Hypothalamus (tissue), 51 donors: ENCODE measurements at places on chromosomes 12 and 14.
A peak's percentile ranks its signal among the peaks of the same experiment; 100 is the strongest.

- DNase-seq = no peak
Observed at GRCh38 chr12:93663006-93663728, 14.0 kb upstream of the CRADD start.

DNA sequence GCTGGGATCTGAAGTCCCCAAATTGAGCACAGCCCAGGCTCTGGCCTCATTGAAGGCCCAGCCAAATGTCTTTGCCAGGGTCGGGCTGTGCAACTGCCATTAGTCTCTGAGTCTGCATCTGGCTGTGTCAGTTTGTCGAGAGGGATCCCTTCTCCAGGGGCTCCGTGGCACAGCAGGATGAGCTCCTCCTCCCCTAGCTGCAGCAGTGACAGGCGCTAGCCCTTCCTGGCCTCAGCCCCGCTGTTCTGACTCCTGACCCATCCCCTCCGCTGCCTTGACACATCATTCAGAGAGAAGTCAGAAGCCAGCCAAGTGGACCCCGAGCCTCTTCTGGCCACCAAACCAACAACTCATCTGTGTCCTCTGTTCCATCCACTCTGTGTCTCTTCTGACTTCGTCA, 188.3 kb downstream of the CALM1 start:
- DNase-seq = no peak

DNA sequence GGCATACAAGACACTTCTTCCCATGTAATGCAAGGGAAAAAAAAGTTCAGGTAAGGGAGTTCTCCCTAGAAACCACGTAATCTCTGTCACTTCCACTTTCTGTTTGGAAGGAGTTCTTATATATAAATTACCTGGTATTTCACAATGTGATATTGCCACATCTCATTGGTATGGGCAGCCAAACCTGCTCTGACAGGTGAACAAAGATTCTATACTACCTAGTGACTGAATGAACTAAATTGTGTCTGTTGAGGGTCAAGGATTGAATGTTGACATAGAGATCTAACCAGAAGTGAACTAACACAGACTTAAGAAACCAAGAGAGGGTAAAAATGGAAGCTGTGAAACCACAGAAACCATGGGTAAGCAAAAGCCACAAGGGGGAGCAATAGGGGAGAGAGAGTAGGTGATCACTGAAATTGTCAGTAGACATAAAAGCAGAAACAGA, 161.3 kb downstream of the RPL10L start:
- DNase-seq = no peak

DNA sequence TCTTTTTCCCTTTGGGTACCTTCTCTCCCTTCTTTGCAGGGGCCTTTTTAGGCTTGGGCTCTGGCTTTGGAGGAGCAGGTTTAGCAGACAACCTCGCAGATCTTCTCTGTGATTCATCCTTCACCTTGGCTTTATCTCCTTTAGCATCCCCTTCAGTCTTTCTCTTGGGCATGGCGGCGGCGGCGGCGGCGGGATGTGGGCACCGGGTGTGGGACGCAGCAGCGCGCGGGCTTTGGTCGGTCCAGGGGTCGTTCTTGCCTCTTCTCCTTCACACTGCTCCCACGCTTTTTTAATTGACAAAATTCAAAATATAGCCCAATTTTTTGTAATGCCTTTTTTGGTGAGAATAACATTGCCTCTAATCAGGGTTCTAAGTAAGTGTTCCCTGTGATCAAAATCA, 8.6 kb downstream of the TRMT5 start:
- DNase-seq = no peak

GRCh38 chr12:39905152-39905551, 200.7 kb downstream of the SLC2A13 start:
- DNase-seq = peak; percentile 37

- peak; percentile 44 for DNase-seq
Observed at GRCh38 chr12:121753844-121754264, 39.6 kb downstream of the RHOF start.

DNA sequence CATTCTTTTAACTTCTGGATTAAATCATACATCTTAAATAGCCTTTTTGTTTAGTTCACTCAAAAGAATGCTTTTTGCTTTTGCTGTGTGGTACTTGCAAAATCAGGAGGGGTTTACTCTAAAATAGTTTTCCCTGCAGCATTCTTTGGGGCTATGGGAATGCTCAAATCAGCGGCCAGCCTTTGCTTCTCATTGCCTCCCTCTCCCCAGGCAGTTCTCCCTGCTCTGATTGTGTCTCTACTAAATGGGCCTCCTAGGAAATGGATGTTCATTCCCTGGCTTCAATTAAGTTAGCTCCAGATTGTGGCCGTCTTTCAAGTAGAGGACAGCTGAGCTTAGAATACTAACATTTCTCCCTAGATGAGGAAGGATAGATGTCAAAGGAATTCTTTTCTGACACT, 4.4 kb downstream of the TULP3 start:
- DNase-seq = no peak

- no peak for DNase-seq
Observed at GRCh38 chr12:54018468-54018984, 9.7 kb upstream of the HOXC6 start.

GRCh38 chr12:14410177-14410576, 44.7 kb downstream of the ATF7IP start:
- DNase-seq = no peak

DNA sequence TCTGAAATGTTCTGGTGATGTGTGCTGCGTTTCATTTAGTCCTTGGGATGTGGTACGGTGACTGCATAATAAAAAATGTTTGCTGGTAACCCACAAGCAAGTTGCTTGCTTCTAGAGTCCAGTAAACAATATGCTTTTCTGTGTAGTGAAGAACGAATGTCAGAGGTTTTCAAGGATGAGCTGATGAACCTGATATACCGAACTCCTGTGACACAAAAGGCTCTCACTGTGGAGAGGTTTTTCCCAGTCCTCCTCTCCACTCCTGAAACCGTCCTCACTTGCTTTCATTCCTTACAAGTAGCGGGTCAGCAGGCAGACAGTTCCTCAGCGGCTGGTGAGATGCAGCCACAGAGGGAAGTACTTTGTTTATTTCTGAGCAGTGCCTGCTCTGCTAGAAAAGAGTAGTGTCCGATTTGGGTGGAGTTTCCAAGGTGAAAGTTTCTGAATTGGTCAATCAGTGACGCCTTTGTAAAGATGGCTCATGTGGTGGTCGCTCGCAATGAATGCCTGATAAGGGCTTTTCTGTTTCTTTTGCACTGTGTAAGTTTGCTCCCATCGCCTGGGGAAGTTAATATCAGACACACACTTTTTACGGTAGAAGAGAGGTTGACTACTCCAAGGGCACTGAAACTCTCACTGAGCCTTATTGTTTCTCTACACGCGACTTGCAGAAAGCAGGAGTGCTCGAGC, 3.0 kb downstream of the ETV6 start:
- no peak for DNase-seq

DNA sequence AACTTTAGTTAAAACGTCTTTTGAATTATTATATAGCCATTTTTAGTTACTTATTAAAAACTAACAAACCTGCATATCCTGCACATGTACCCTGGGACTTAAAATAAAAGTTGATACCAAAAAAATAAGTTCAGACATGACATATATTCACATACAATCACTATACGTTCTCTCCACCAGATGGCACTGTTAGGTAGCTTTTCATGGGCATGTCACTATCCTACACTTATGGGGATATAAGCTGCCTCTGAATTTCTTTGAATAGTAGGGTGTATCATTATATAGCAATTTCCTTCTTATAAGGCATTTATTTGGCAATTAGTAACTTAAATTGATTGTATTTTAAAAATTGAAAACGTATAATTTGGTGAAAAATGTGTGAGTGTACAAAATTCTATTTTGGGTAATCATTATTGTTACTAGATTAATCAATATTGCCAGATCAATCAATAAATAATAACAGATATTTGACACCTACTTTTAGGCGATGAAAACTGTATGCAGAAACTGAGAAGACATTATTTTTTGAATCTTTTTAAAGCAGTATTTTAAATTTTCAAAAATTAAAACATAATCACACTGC, 31.8 kb upstream of the OR10A7 start:
- DNase-seq = no peak

DNA sequence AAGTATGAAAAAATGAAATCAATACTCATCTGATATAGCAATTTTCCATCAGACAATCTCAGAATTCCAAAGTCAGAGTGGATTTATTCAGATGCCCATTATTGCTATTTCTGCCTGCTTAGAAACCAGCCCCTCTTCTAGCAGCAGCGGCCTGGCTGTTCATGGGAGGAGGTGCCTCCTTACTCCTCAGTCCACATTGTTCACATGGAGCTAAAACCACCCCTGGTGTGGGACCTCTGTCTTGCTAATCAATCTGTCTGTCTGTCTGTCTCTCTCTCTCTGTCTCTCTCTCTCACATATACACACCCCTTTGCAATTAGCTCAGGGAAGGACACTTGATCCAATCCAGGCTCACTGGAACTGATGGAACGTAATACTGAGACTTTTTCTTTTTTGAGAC, 176.1 kb downstream of the APAF1 start:
- no peak for DNase-seq

DNA sequence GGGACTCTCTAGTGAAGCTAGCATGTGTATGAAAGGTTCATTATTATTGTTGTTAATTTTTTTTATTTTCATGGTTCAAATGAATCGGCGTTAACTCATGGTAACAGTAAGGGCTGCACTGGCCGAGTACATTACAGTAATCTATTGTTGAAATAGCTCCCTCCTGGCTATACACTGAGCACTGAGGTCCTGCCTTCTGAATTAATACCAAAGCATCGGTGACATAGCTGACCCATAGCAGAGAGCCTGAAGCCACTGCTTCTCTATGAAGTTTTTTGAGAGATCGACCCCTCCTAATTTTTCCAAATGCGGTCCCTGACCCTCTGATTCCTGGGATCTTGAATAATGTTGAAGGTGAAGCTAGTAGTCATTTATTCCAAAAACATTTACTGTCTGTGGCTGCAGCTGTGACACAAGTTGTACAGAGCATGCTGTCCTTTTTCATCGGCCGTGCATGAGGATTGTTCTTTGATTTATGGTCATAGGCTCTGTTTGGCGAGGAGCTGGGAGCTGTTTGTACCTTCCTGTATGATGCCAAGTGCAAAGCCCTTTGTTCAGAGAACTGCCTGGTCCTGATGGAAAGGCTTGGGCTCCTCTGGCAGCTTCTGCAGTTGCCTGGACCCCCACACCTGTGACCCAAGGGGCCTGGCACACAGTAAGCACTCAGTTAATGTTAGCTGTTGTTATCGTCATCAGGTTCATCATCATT, 486.5 kb downstream of the EGLN3 start:
- DNase-seq = no peak

DNA sequence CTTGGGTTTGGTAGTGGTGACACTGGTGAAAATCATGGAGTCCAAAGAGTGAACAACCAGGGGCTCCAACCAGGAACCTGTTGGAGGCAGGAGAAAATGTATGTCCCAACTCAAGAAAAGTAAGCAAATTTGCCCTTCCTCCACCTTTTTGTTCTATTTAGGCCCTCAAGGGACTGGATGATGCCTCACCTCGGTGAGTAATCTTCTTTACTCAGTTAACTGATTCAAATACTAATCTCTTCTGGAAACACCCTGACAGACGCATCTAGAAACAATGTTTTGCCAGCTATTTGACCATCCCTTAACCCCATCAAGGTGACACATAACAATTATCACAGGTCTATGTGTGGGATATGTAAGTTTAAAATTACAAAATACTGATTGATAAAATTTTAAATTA, 272.4 kb upstream of the FOXG1 start:
- DNase-seq = no peak

DNA sequence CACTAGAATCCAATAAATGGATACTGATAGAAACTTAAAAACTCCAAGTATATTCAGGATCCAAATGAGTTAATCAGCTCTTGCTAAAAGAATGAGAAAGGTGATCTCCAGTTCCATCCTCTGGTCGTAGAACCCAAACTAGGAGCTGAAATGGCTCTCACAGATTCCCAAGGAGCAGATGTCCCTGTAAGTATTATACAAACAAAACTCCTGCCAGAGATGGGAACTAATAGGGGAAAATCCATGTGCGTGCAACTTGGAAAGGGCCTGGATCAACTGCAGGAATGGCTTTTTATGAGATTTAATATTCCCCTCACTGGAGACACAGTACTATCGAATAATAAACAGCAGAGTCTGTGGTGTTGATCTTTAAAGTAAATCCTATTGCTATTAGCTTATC, 309.2 kb upstream of the TBX3 start:
- DNase-seq = no peak

DNA sequence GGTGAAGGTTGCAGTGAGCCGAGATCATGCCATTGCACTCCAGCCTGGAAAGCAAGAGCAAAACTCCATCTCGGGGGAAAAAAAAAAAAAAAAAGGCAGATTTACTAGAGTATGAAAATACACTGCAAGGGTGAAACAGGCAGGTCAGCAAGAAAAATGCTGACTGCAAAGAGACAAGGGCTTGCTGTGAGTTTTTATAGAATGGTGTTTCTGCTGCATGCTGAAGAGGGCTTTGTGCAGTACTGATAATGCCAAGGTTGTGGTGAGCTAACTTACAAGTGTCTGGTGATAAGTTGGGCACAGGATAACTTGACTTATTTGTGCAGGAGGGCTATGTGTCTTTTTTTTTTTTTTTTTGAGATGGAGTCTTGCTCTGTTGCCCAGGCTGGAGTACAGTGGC, 25.9 kb upstream of the SRP54 start:
- DNase-seq = no peak

DNA sequence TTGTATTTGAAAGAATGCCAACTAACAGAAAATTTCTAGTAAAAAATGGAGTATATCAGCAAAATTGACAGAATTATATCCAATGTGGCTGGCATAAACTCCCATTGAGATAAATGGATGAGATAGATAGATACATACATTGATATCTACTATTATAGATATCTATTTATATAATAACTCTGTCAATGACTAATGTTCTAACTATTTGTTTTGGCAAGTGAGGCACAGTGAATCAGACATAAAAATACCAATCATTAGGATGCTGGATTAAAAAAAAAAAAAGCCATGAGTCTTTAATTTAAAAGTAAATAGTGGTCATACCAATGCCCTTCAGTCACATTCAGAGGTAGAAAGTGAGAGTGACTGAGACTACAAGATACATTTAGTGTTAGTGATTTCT, 33.7 kb upstream of the GLIPR1 start:
- DNase-seq = no peak

DNA sequence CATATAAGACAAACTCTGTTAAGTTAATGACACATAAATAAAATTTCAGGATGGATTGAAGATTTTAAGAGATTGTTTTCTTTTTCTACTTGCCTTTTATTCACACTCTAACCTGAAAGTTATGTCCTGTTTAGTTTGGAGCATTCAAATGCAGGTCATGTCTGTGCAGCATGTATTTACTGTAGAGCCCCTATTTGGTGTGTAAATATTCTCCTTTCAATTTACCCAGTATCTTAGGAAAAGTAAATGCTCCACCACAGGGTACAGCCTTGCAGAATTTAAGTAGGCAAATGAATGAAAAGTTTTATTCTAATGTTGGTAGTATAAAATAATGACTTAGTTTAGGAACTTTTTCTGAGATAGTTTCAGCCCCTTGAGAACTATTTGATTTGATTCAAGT, 6.2 kb upstream of the DCN start:
- no peak for DNase-seq

GRCh38 chr12:111471236-111471635, 65.5 kb downstream of the SH2B3 start:
- DNase-seq = no peak
